ENCODE measurements at places on chromosomes 3 and 15. TPM values are rescaled to one million over a fixed set of nuclear protein-coding genes. Genes with fewer than 3 reads are reported as not detected.

ASB14 gene
- not detected for total RNA-seq

LRIG1 gene
- 56.2 TPM for total RNA-seq

DNA sequence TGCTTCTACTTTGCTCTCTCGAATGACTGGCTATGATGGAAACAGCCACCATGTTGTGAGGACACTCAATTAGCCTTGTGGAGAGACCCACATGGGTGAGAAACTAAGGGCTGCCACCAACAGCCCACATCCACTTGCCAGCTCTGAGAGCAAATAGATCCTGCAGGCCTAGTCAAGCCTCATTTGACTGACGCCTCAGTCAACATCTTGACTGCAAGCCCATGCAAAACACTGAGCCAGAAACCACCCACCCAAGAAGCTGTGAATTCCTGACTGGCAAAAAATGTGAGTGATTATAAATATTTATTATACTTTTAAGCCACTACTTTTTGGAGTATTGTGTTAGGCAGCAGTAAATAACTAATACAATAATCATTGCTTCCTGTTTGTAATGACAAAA, 58.4 kb downstream of the NOX5 start:
- DNase-seq, result no peak

DNA sequence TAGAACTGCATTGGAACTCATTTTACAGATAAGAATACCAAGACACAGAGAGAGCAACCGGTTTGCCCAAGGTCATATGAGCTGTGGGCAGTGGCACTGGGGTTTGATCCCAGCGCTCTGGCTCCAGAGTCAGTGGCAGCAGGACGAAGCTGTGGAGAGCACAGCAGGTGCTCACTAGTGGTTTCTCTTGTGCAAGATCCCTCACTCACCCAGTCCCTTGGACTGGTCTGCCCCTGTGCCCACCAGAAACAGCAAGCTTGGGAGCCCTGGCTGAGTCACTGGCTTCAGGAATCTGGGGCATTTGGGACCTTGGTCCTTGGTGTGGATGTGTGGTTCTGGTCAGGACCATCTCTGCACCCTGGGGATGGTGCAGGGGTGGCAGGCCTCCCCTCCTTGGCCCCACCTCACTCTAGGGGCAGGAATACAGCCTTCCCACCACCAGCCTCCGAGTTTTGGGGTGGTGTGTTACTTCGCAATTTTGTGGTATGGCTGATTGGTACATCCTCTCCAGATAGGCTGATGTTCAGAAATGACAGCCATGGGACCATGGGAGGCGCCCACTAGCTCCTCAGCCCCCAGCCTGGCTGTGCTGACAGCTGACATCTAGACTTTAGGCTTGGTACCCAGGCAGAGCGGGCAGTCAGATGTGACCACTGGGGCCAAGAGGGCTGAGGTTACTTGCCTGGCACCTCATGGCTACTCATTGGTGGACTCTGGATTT, 104.6 kb downstream of the LSM3 start:
- no peak for DNase-seq

GRCh38 chr3:186609247-186609868, 3.5 kb upstream of the AHSG start:
- no peak for DNase-seq

DNA sequence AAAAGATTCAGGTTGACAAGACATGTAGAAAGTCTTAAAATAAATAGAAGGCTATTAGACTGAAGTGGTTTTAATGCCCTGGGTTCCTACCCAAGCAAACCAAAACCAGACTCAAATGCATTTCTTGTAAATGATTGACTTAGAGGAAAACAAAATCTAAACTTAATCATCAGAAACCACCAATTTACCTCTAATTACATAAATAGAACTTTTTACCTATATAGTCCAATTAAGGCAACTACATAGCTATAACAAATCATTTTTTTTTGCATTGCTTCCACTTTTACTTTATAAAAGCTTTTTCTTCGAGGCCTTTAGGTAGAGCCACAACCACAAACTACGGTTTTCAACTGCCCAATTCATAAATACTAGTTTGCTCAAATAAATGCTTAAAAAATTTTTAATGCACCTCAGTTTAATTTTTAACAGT, 231.3 kb upstream of the ARHGEF26 start:
- DNase-seq, result no peak

- no peak for DNase-seq
Observed at GRCh38 chr15:41774882-41775417, 666 bp downstream of the MAPKBP1 start.

GRCh38 chr3:133479895-133480669, 80.2 kb downstream of the BFSP2 start:
- no peak for DNase-seq

Data from upper lobe of right lung (tissue), 1 donor.